ENCODE measurements at places on chromosomes 3 and 15. TPM values are rescaled to one million over a fixed set of nuclear protein-coding genes. Genes with fewer than 3 reads are reported as not detected.

DNA sequence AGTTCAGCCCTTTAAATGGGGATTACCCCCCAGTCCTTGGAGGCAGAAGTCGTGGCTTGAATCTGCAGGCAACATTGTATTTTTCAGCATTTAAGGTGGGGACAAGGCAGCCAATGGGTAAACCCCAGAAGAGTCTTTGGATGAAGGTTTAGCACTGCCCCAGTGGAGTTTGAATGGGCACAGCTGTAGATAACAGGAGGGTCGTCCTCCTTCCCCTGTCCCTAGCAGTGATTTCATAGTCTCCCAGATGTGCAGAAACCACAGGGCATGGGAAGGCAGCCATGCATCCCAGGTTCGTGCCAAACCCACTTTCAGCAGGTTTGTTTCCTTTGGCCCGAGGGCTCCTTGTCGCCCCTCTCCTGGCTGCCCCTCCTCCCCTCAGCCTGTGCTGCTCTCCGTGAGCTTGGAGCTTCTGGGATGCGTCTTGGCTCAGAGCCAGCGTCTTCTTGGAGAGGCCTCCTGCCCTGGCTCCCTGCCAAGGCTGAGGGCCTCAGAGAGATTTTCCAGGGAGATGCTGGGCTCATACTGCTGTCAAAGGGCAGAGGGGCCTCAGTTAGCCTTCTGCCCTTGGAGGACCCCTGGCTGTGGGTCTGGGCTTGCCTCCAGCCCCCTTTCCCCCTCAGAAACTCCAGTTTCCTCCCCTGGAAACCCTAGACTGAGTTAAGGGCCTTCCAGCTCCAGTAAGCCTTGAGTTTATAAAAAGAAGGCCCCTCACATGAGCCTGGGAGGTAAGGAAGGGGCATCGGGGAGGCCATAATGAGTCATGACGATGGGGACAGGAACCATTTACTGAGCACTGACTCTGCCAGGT, 48.9 kb upstream of the POLG start:
- peaks cover 3% of the 10 kb centered on the region for H3K27me3 ChIP-seq
- H3K36me3 ChIP-seq: peaks cover 7% of the 10 kb centered on the region
- no peak for DNase-seq
- peaks cover 7% of the 10 kb centered on the region for H3K4me1 ChIP-seq
- no peak overlapping the region for H3K27ac ChIP-seq
- no peak overlapping the region for H3K4me3 ChIP-seq

DNA sequence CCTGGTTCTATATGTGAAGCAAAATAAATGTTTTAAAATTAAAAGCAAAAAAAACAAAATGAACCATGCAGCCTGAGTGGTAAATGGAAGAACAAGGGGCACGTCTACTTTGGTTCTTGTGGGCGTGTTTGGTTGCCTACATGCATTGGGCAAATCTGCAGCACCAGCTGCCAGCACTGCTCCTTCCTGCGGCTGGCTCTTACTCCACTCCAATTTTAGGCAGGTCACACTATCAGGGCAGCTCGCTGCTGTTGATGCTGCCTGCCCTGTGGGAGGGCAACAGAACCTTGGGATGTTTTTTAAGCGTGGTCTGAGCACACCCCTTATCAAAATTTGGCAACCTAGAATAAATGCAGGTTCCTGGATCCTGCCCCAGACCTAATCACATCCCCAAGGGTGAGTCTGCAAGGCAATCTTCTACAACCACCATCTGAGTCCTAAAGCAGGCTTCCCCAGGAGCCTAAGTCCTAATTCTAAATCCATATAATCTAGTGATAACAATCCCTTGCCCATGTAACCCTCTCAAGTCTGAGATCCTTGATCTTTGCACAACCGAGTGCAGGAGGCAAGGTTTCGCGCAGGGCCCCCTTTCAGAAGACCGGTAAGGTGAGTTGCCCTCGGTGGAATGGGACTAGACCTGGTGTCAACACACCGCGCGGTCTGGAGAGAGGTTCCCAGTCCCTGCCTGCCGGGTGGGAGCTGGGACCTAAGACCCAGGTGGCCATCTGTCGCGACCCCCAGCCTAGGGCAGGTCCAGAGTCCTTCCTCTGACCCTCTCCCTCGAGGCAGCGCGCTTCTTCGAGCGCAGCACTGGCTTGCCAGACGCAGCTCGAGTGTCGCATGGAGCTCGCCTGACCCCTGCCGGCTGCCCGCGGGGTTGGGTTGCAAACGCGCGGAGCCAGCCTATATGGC, 15.9 kb downstream of the IVD start:
- no peaks in the 10 kb centered on the region for H3K27me3 ChIP-seq
- peaks cover 5% of the 10 kb centered on the region for H3K4me1 ChIP-seq
- no peaks in the 10 kb centered on the region for H3K36me3 ChIP-seq
- H3K4me3 ChIP-seq: no peak overlapping the region
- peak; percentile 73 for DNase-seq
- peak overlapping the region; percentile 37 for H3K27ac ChIP-seq

GRCh38 chr15:77014132-77015081, 19.5 kb downstream of the PSTPIP1 start:
- H3K4me1 ChIP-seq: peaks cover 88% of the 10 kb centered on the region
- H3K27ac ChIP-seq: peak overlapping the region; percentile 91
- peaks cover 11% of the 10 kb centered on the region for H3K36me3 ChIP-seq

DNA sequence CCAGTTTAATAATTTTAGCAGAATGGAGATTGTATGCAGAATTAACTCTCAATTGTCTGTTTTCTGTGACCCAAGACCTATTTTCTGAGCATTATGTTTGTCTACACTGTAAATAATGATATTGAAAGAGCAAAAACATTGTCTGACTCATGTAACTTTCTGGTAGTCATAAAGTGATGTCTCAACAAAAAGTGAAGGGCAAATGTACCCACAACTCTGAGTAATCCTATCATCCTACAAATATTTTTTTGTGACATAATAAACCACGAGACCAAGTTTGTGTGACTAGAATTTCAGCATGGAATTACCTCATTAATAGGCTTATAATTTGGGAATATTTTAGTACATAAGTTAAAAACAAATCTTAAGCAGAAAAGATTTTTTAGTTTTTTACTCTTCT, 15.4 kb upstream of the ABHD10 start:
- H3K4me3 ChIP-seq: no peak overlapping the region
- H3K27me3 ChIP-seq: no peaks in the 10 kb centered on the region
- H3K36me3 ChIP-seq: no peaks in the 10 kb centered on the region

- H3K4me3 ChIP-seq: no peak overlapping the region
- H3K27me3 ChIP-seq: no peaks in the 10 kb centered on the region
Observed at GRCh38 chr15:99755692-99756409, 22.6 kb upstream of the LYSMD4 start.

The HACD2 gene
- polyA plus RNA-seq: 16.0 TPM
